ENCODE measurements at places on chromosomes 6 and 20. TPM values are rescaled to one million over a fixed set of nuclear protein-coding genes. Genes with fewer than 3 reads are reported as not detected.

DNA sequence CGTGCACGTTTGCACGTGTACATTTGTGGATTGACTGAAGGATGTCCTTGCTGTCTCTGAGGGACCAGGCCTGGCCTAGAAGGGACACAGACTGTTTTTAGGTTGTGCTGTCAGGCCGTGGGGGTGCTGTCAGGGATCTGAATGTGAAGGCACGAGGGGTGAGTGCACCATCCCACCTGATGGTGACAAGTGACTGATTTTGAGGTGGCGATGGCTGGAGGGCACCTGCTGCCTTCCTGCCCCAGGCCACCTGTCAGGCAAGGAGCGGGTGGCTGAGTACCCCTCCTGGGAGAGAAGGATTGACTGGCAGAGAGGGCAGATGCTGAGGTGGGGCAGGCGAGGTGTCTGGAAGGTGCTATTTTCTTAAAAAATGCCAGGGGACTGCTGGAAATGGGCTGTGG lies 1.2 kb downstream of the RAB44 start:
- DNase-seq = no peak

- DNase-seq = no peak
Observed at GRCh38 chr20:41570557-41570956, 47.6 kb downstream of the CHD6 start.

DNA sequence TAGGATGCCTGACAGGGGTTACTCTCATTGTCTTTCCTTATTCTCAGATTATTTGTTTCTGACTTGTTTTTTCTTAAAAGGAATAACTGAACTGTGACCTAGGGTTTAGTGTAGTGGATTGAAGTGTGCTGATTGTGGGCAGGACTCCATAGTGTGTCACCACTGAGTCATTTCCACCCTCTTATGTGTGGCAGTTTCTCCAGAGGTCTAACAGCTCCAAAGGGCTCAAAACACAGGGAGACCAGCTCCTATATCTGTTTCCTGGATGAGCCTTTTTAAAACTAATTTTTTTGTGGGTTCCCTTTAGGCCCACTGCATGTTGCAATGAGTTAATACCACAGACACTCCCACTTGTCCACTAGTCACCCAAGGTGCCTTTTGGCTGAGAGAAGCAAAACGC lies 951.1 kb upstream of the ADGRB3 start:
- no peak for DNase-seq

- no peak for DNase-seq
Observed at GRCh38 chr6:122347751-122348150, 51.7 kb upstream of the HSF2 start.

DNA sequence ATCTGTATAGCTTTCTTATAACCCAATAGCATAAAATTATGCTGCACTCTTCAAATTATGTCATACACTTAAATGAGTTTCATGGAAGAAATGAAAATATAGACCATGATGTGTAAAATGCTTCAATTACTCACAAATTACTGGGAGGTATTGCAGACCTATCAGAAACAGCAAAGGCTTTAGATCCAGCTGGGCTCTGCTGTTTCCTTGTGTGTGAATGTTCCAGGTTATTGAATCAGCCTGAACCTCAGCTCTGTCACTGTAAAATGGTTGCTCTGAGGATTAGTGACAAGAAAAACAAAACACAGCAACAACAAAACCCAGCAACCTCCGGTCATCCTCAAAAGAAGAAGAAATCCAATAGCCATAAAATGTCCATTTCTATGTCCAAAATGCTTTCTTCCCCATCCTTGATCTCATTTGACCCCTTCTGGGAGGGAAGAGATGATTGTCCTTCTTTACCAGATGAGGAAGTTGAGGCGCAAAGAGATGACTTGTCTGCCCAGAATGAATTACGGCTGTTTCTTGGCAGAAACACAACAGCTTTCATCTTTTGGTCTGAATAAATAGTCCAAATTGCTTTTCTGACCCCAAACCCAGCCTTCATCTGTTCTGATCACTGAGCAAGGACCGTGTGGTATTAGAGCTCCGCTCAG lies 42.2 kb upstream of the TGM6 start:
- no peak for DNase-seq

GRCh38 chr6:21726676-21727075 lies 133.1 kb downstream of the SOX4 start:
- DNase-seq = no peak

DNA sequence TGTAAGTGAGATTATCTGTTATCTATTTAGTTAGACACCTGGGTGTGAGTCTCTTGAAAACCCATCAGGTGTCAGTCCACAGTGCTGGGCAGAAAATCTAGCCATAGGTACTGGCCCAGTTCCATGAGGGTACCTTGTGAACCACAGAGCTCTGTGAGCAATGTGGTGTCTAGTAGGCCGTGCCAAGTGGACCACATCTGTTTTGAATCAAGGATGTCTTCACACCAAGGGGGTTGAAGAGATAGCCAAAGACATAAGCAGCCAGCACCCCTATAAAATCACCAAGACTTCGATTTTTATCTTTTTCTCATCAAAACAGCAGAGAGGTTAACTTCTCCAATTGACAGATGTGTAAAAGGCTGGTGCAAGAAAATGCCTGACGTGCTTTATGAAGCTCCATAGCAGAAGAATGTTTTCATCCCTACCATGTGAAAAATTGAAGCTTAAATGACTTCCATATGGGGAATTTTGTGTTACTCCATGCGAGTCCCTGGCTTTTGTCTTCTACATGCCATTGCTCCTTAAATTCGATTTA lies 368.7 kb downstream of the HAO1 start:
- no peak for DNase-seq

GRCh38 chr6:45783716-45784115 lies 231.9 kb downstream of the CLIC5 start:
- DNase-seq = no peak

- no peak for DNase-seq
Observed at GRCh38 chr20:38168791-38169589, 3.9 kb upstream of the TGM2 start.

GRCh38 chr6:129498950-129499842 lies 210.8 kb downstream of the ARHGAP18 start:
- DNase-seq = no peak

- DNase-seq = no peak
Observed at GRCh38 chr6:99819853-99820252, 174.2 kb downstream of the MCHR2 start.

- peak; percentile 68 for DNase-seq
Observed at GRCh38 chr6:3746119-3746691, 5.3 kb downstream of the PXDC1 start.

- DNase-seq = no peak
Observed at GRCh38 chr20:1277529-1278322, 11.6 kb downstream of the SNPH start.

GRCh38 chr6:124057461-124057860 lies 253.8 kb downstream of the NKAIN2 start:
- DNase-seq = no peak

DNA sequence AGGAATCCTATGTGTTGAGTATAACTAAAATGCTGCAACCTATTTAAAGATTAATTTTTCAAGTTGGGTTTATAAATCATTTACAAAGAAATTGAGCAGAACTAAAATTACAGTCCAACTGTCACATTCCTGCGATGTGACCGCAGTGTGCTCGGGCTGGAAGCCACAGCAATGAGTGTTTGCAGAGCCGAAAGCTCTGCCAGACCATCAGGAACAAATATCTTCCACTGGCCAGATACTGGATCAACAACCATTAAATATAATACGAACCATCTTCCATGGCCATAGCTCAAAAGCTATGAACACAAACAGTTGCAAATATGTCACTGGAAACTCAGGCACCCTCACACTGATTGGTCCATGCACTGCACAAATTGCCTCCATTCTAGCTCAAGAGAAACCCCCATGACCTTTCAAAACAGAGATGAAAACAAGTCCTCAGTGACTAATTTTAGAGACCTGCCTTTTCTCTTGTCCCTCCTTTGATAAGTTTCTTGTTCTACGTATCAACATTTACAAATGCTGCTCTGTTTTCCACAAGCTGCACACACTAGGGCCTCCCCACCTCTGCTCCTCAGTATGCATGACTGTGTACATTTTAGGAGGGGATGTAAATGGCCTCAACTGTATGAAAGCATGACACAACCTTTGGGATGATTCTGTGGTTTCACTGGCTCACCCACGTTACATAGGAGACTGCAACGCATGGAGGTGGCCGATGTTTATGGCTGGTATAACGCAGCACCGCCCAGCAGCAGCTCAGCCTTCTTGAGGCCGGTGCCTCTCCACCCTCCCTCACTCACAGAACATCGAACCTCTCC lies 171.7 kb downstream of the WDR27 start:
- DNase-seq = no peak

DNA sequence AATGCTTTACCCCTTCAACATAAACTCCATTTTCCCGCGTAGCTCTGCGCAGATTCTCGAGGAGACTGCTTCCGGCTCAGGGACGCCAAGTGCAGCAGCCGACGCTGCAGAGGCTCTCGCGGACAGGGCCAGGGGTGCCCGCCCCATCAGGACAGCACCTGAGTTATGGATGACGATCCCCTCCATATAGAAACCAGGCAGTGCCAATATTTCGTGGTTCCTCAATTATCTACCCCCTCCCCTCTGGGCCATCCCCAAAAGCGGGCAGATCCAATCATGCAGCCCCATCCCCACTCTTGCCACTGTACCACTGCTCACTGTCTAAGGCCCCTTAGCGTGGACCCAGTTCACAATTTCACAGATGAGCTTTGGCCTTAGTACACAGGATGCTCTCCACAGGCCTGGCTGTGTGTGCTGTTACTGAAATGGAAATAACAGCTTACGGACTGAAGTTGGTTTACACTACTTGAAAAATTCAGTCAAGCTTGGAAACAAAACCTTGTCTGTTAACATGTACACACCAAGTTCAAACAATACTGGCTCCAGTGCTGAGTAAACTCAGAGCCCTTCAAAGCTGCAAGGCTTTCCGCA lies 74.5 kb downstream of the DACT2 start:
- DNase-seq = no peak

GRCh38 chr6:41272591-41273240 lies 13.8 kb downstream of the TREM1 start:
- no peak for DNase-seq

- DNase-seq = no peak
Observed at GRCh38 chr20:57880571-57880892, 170.7 kb upstream of the PMEPA1 start.

DNA sequence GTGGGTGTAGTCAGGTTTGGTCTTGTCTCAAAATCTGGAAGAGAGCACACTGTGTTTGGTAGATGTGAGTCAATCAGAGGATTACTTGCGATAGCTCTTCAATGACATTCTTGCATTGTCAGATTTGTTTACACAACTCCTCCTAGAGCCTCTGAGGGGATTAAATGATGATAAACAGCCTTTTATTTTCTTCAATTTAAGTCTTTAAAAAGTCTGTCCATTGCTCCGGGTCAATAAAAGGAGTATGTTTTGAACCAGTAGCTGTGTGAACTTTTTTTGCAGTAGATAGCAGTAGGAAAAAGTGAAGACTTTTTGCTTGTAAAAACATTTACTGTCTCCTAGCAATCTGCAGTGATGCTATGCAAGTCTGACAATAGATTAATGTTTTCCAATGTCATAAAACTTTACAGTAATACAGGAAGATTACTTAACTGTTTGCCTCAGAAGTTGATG lies 49.9 kb downstream of the GJA1 start:
- DNase-seq = no peak

GRCh38 chr20:3470208-3470626 lies 601 bp upstream of the ATRN start:
- DNase-seq = no peak

- peak; percentile 35 for DNase-seq
Observed at GRCh38 chr20:37377346-37378081, 31.6 kb downstream of the SRC start.

DNA sequence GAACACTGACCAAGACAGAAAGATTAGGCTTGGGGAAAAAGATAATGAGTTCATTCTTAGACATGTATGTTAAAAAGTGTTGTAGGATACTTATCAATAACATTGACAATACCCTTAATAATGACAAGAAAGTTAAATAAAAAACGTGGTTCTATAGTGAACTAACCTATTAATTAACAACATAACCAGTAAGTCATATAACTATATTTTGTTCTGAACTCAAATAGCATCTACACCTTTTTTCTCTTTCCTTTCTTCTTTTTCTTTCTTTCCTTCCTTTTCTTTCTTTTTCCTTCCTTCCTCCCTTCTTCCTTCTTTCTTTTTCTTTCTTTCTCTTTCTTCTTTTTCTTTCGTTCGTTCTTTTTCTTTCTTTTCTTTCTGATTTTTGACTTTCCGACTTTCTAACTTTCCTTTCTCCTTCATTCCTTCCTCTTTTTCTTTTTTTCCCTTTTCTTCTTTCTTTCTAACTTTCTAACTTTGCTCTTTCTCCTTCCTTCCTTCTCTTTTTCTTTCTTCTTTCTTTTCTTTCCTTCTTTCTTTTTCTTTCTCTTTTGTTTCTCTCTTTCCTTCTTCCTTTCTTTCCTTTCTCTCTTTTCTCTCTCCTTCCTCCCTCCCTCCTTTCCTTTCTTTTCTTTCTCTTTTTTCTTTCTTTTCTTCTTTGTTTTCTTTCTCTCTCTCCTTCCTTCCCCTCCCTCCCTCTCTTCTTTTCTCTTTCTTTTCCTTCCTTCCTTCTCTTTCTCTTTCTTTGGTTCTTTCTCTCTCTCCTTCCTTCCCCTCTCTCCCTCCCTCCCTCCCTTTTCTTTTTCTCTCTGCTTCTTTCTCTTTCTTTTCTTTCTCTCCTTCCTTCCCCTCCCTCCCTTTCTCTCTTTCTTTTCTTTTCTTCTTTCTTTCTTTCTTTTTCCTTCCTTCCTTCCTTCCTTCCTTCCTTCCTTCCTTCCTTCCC lies 24.6 kb downstream of the PRSS35 start:
- DNase-seq = no peak

DNA sequence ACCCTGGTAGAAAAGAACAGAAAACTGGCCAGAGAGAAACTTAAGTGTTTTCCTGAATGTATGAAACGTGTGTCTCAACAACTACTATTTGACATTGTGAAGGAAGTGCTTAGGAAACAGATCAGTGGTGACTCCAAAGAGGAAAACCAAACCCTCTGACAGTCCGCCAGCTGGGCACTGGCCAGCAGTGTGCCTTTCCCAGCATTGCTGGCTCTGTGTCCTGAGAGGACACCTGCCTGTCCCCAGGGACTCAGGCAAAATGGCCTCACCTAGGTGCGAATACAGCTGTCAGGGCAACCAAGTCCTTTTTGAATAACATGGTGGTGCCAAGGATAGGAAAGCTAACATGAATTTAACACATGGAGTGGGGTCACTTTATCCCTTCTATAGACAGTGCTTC lies 72.5 kb downstream of the NDUFAF5 start:
- no peak for DNase-seq

Gene TMEM170B
- 5.1 TPM for total RNA-seq

Gene SLC44A4
- total RNA-seq = not detected

Gene ABHD16B
- total RNA-seq = not detected

Gene ATRN
- total RNA-seq = 52.8 TPM

Gene TPD52L1
- total RNA-seq = 48.0 TPM

Gene PYGB
- total RNA-seq = 171 TPM

Gene HLA-DOA
- total RNA-seq = not detected

Gene LPIN3
- 3.3 TPM for total RNA-seq

Gene DEFB112
- not detected for total RNA-seq

Gene ENPP4
- 4.4 TPM for total RNA-seq

Gene VIP
- total RNA-seq = not detected

Gene SMLR1
- total RNA-seq = not detected

Gene JAG1
- 510 TPM for total RNA-seq

All from chondrocyte (in vitro differentiated cells).